Mesenchymal stem cell (in vitro differentiated cells and primary cell): ENCODE measurements at places on chromosomes 12 and 14.

GRCh38 chr12:123958462-123958861 lies 14.2 kb downstream of the CCDC92 start:
- peak; percentile 66 for DNase-seq

DNA sequence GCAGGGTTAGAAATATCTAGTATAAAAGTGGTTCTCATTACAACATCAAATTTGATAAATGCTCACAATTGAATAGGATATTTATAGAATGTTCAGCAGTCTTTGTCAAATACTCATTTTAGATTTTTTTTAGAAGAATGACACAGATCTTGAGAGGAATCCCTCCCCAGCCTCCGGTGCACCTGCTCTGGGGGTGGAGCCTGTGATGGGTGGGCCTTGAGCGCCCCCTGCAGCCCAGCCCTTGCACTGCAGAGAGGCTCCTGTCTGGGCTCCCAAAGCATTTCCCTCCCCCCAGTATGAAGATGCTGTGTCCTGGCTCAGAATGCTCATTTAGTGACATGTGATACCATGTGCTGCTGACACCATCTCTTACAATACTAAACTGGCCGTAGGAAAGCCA lies 792.3 kb downstream of the TMEM121 start:
- no peak for DNase-seq

- peak; percentile 80 for DNase-seq
Observed at GRCh38 chr12:124391340-124392261, 96.7 kb downstream of the RFLNA start.

DNA sequence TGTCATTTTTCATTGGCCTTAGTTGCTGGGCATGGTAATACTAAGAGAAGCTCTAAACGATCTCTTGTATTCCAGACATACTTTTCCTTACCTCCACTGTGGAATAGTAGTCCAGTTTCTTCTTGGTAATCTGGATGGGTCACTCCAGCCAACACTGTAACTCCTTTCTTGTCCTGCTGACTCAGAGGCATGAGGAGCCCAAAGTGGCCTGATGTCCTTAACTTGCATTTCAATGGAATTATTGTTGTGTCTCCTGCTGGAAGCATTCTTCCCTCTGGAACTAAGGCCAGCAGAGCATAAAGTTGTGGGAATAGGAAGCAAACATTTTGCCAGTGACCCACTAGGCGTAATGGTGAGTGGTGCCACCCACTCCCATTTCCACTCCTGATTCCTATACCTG lies 33.1 kb downstream of the DAAM1 start:
- DNase-seq: peak; percentile 15

DNA sequence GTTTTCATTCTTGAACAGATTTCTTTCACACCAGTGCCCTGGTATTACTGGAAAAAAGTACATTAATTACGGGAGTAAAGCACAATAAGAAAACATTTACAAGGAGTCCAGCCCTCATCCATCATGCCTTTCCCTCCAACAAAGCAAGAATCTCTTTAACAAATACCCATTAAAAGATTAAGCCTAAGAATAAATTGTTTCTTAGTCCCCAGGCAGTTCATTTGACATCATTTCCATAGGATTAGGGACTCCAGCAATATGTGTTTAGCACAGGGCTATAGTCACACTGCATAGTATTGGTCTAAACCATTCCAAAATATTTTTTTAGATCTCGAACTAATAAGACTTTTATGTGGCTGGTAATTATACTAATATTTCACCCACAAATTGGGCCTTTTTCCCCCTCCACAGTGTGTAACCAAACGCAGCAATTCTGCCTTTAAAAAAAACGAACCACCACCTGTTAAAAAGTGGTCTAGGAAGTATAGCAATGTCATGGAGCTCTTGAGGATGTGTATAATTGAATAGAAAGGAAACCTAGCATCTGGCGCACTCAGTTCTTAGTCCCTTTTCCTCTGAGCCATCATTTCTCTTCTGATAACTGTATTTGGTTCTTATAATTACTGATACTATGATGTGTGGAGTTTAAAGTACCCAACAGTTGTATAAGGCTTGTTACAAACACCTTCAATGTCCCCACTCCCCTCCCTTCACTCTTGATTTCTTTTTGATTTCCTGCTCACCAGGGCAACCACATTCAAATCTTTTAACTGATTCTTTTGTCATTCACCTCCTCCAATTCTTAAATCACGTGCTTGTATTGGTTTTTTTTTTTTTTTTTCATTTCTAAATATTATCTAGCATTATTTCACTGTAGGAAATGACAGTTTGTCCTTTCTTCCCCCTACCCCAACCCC lies 138.7 kb downstream of the ETV6 start:
- no peak for DNase-seq

DNA sequence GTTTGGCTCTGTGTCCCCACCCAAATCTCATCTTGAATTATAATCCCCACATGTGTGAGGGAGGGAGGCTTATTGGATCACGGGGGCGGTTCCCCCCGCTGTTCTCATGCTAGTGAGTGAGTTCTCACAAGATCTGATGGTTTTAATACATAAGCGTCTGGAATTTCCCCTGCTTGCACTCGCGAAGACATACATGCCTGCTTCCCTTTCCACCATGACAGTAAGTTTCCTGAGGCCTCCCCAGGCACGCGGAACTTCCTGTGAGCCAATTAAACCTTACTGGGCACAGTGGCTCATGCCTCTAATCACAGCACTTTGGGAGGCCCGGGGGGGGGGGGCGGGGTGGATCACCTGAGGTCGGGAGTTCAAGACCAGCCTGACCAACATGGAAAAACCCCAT lies 60.8 kb downstream of the R3HDM2 start:
- DNase-seq: no peak

DNA sequence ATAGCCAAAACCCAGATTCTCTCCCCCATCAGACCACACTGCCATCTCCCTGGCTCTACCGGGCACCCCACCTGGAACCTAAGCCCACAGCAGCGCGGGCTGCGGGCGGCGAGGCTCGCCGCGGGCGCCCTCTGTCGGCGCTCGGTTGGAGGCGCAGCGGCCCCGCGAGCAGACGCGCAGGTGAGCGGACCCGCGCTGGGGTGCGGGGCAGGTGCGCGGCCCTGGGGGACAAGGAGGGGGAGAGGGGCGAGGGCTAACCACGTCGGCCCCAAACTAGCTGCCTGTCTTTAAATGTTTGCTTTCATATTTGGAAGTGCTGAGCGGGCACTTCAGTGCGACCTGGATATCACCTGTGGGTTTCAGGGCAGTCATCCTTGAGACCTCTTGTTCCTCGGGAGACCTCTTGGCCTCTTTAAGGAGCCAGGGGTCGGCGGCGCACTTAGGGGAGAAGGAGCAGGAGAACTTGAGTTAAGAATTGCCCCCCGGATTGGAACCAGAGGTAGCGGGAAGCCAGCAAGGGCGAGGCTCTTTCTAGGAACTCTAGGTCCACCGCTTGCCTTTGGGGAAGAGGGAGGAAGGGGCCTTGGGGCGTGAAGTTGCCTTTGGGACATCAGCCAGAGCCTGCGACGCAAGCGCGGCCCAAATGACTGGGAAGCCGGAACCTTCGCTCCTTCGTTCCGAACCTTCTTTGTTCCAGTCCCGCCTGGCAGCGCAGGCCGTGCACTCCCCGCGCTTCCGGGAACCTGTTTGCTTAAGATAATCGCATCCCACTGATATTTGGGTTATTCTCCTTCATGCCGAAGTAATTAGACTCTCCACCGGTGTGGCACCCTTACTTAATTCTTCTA lies 78.7 kb downstream of the NEDD1 start:
- DNase-seq: no peak

DNA sequence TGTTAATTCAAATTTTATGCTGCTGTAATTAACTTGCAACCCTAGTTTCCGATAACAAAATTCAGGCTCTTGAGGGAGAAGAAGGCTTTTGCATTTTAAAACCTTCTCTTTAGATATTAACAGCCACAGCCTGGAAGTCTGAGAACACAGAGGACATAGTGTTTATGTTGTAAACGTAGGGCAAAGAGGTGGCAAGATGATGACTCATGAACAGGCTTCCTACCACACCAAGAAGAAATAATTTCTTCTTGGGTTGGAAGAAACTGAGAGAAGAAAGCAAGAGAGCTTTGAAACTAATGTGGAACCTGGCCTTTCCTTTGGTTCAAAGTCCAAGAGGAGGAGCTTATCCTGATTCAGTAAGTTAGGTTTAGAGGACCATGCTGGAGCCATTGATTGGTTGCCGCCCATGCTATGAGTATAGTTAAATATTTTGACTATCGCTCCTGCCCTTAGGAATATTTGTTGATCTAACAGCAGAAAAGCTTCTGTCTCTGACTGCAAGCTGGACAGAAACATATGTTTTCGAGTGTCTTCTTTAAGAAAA lies 31.8 kb downstream of the CCDC198 start:
- peak; percentile 3 for DNase-seq
